ENCODE measurements at places on chromosomes 2 and 18.

DNA sequence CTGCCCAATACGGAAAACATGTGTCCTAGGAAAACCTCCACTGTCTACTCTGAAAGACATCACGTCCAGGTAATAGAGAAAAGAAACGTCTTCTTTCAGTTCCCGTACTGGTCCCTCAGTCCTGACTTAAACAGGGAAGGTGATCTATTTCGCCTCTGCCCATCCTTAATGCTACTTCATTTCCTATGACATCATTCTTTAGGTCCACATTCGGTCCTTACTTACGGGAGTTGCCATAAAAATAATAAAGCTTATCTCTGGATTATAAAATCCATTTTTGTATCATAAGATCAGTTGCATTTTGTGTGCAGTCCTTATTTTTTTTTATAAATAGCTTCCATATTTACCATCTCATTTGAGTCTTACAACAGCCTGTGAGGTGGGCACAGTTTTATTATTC is 3.7 kb downstream of the TGFA start:
- DNase-seq, result no peak

- no peak for DNase-seq
Observed at GRCh38 chr2:227853204-227853629, 18.2 kb upstream of the DAW1 start.

DNA sequence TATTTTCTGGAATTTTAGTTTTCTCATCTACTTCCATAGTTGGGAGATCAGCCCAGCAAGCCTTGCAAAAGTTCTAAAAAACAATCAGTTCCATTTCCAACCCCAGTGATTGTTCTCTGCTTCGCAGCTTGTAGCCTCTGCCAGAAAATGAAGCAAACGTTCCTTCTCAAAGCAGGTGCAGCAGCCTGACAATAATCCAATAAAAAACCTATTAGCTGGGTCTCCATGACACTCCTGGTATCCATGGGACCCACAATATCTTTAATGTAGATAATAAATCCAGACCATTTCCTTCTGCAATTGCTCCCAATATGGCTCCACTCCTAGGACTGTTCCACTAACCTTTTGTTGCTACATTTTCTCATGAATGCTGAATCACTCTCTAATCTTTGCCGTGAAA is 140.8 kb upstream of the SETBP1 start:
- DNase-seq, result no peak

DNA sequence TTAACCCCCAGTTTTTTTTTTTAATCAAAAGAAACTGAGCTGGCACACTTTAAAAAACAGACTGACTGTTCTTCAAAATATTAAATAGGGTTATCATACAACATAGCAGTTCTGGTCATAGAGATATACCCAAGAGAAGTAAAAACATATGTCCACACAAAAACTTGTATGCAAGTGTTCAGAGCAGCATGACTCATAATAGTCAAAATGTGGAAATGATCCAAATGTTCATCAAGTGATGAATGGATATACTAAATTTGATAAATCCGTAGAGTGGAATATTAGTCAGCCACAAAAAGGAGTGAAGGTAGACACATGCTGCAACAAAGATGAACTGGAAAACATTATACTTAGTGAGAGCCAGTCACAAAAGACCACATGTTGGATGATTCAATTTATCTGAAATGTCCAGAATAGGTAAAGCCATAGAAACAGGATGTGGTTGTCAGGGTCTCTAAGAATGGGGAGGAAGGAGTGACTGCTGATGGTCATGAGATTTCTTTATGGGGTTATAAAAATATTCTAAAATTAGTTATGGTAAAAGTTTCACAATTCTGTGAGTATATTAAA is 5.1 kb downstream of the SMIM21 start:
- DNase-seq, result no peak

GRCh38 chr18:56278421-56279003 is 359.9 kb downstream of the TXNL1 start:
- DNase-seq, result no peak

DNA sequence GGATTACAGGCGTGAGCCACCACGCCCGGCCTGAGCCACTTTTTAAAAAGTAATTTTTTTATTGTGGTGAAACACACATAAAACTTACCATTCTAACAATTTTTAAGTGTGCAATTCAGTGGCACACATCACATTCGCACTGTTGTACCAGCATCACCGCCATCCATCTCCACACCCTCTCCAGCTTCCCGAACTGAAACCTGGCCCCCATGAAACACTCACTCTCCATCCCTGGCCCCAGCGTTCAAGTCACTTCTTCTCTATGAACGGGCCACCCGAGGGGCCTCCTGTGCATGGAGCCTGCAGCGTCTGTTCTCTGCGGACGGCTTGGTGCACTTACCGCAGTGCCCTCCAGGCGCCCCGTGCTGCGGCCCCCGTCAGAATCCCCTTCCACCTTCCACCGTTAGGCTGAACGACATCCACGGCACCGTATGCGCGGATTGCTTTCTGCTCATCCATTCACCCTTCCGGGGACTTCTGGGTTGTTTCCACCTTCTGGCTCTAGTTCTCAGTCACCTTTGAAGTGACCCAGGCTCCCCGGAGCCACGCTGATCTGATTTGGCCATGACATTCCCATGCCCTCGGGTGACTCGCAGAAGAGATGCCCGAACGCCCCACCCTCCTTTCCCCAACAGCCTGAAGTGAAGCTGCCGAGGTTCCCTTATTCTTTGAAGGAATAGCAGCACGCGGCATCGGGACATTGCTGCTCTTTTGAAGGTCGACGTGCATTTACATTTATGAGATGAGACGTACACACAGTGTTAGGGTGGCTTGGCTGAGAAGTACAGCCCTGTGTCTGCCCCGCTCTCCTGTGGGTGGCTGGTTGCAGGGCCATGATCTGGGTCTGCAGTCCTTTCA is 134.4 kb downstream of the MBP start:
- no peak for DNase-seq

- DNase-seq, result no peak
Observed at GRCh38 chr18:13973061-13973575, 57.8 kb upstream of the MC2R start.

DNA sequence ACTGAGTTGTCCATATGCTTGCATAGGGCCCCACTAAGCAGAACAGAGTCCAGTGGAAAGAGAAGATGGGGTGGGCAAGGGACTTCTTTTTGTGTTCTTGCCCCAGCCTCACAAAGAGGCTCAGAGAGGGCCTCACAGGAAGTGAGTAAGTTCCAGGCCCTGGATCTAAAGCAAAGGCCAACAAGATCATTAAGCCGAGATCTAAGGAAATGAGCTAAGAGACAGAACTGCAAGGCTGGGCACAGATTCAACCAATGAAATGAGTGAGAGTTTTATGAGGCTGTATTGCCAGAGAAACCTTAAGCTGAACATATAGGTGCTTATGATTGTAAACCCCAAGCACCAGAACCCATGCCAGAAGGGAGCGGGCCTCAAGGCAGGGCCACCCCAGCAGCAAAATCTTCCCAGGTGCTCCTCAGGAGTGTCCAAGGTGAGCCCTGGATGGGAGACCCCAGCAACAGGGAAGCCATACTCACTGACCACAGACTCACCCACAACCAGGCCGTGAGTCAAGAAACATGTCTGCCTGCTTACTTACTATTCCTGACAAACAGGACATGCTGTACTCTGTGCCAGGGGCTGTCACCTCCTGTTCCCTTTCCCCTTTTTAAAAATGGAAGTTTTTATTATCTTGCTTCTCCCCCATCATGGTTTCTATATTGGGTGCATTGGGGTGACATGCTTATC is 40.2 kb downstream of the SLC14A1 start:
- no peak for DNase-seq

DNA sequence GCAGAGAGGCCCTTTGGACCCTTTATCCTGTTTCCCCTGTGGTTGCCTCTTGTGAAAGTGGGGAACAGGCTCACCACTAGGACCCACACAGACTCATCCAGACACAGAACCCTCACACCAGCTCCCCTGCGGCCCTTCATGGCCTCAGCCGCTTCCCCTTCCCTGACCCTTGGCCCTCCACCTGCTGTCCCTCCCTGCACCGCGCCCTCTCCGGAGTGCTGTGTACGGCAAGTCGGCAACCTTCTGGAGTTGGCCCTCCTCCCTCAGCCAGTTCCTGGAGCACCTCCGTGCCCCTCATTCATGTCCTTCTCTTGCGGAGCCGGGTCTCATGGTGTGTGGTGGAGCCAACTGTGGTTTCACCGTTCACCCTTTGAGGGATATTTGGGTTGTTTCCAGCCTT is 44.0 kb downstream of the CTDP1 start:
- DNase-seq, result no peak

DNA sequence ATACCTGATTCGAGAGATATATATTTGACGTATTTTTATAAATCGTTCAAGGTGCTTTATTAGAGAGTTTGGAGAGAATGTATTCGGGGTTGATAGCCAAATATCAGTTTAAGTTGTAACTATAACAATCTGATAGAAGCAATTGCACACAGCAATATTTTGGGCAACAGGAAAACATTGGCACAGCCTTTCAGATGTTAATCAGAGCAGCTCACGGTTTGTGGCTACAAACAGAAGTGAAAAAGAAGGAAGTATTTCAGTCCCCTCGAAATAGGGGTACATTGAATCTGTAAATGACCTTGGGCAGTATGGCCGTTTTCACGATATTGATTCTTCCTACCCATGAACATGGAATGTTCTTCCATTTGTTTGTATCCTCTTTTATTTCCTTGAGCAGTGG is 20.6 kb downstream of the SERPINB10 start:
- DNase-seq, result no peak

GRCh38 chr2:38590053-38590452 is 12.7 kb downstream of the HNRNPLL start:
- DNase-seq, result no peak

DNA sequence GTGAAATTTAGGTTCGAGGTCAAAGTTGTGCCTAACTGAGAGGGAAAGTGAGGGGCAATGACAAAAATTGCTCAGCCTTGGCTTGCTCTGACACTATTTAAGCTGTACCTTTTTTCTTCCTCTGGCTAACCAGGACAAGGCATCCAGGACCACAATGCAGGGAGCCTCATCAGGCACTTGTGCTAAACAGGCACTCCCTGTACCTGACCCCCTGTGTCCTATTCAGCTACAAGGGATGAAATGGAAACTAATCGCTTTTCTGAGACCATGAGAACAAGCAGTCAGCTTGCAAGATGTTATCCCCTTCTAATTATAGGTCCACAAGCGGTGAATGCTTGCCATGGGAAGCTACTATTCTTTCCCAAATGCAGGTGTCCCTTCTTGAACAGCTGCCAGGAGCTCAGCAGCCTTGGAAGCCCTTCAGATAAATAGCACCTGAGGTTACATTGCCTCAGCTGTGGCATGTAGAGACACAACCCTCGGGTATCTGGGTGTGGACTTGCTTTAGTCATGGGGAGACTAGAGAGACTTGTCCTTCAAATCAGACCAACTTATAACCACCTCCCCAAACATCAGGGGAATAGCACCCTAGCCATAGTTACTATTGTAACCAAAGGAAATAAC is 19.1 kb upstream of the ITGA6 start:
- no peak for DNase-seq

DNA sequence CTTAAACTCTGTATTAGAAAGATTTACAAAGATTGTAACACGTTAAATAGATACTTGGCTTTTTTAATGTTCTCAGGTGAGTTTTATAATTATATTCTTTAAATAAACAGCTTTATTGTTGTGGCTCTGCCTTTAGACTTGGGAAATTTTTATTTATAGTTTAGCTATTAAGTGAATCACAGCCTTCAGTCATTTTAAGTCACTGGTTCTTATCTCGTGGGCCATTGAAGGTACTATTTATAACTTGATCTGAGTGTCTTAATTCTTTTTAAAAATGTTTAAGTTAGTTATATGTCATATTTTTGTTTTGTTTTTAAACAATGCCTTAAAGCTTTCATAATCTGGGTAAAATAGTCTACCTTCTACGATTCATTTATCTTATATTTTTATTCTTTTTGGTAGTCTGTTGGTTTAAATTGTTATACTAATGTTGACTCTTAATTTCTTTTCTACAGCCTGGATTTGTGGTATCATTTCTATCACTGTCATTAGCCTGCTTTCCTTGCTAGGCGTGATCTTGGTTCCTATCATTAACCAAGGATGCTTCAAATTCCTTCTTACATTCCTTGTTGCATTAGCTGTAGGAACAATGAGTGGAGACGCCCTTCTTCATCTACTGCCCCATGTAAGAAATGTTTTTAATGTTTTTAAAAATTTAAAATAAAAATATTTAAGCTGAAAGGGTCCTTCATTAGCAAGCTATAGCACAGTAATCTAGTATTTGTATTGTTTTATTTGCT is 49.3 kb downstream of the SLC39A10 start:
- DNase-seq, result no peak

GRCh38 chr2:210782222-210782621 is 225.8 kb downstream of the CPS1 start:
- no peak for DNase-seq

DNA sequence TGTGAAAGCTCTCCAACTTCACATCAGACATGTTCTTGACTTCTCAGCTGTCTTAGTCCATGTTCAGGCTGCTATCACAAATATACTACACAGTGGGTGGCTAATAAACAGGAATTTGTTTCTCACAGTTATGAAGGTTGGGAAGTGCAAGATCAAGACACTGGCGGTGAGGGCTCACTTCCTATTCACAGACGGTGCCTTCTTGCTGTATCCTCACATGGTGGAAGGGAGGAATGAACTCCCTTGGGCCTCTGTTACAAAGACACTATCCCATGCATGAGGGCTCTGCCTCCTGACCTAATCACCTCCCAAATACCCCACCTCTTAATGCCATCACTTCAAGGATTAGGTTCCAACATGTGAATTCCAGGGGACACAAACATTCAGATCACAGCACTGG is 9.7 kb downstream of the UXS1 start:
- no peak for DNase-seq

GRCh38 chr2:205589479-205589878 is 92.8 kb upstream of the NRP2 start:
- no peak for DNase-seq

DNA sequence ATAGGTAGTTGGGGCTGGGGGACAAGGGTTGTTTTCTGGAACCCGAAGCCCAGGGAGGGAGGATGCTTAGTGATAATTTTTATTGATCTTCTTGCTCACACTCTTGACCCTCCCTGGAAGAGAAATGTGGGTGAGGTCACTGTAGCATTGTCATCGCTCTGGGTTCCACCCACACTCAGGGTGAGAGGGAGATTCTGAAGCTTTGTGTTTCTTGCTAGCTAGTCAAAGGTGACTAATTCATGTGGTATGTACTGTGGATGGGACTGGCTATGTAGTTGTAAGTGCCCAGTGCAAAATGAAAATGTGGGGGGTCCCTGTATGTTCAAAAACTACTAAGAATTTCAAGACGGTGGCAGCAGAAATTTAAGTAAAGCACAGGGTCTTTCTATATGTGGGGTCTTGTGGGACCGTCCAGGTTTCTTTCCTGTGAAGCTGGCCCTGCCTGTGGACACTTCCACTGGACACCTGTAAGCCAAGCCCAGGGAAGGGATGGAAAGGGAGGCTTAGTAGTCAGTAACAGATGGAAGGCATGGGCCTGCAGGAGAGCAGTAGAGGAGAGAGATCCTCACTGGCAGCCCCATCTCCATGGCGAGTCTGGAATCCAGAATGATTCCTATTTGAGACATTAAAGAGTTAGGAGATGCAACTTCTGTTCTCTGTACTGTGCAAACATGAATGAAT is 35.0 kb downstream of the TSN start:
- DNase-seq, result no peak

GRCh38 chr2:47629501-47630460 is 153.2 kb upstream of the MSH6 start:
- DNase-seq, result no peak

All from stimulated activated CD4-positive, alpha-beta T cell treated with anti-CD3 and anti-CD28 coated beads, Interleukin-4, amount 100 ng/mL, for 24 hours (primary cell).